ENCODE measurements at places on chromosomes 12 and 14.
A peak's percentile ranks its signal among the peaks of the same experiment; 100 is the strongest.

DNA sequence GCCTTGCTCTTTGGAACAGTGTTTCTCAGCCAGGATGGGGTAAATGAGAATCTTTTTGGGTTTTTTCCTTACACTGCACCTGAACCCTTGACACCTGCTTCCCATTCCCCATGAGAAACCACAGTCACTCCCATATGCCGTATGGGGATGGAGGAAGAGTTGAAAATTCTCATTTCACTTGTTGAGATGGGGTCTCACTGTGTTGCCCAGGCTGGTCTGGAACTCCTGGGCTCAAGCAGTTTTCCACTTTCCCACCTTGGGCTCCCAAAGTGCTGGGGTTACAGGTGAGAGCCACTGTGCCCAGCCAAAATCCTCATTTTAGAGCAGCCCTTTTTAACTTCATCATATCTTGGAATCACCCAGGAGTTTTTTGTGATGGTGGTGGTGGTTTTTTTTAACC lies 3.7 kb downstream of the MVK start:
- no peak for DNase-seq

- no peak for DNase-seq
These were observed 65.0 kb downstream of the NUMB start for GRCh38 chr14:73393375-73393774.

DNA sequence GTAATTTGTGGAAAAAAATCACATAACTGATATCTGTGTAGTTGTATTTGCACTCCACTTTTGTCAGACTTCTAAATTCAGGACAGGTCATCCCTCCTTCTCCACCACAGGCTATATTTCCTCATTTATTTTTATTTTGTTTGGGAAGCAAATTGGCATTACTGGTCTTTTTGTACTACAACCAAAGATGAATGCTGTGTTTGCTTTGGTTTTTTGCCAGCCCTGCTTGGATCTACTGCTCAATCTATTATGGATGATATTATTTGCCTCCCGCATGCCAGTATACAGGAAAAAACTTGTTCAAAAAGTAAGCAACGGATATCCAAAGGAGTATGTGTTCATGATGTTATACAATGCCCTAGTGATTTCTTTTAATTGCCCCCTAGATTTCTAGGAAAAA lies 948.8 kb downstream of the TRHDE start:
- DNase-seq = no peak

GRCh38 chr14:92922883-92923743 lies at the start of gene CHGA:
Gene CHGA, plus strand, starts transcription at chr14:92923150. Its CDS starts 210 bp downstream, at chr14:92923360.
- peak; percentile 42 for DNase-seq

- no peak for DNase-seq
These were observed 57.4 kb downstream of the ACSM4 start for GRCh38 chr12:7361265-7361664.

DNA sequence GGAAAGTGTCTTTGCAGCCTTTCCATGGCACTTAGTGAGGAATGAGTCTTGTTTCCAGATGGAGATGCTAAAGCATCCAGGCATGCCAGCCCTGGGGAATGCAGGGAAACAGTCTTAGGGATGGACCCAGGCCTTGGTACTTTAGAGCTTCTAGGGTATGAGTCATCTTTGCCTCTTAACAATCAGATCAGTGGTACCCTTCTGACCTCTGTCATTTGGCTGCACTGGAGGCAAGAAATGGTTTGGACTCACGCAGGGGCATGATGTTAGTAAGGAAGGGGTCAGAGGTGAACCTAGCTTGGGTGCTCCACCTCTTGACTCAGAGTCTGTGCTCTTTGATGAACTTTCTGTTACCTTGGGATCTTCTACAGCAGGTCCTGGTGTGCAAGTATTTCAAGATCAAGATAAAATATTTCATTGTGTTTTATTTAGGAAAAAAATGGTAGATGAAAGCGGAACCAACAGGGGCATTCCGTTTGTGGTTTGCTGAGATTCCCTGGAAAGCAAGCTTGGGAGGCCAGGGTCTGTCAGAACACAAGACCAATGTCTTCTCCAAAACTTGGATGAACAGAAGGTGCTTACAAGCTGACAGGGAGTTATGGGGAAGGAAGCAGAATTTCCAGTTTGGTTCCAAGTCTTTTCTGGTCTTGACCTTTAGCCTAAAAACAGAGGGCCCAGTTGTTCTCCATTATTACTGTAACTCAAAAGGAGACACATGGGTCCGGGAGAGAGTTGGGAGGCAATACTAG lies 216.2 kb downstream of the ZFP36L1 start:
- no peak for DNase-seq

GRCh38 chr12:974271-974862 lies 16.7 kb upstream of the ERC1 start:
- DNase-seq = no peak

GRCh38 chr12:102964872-102965271 lies 7.4 kb downstream of the ASCL1 start:
- no peak for DNase-seq

DNA sequence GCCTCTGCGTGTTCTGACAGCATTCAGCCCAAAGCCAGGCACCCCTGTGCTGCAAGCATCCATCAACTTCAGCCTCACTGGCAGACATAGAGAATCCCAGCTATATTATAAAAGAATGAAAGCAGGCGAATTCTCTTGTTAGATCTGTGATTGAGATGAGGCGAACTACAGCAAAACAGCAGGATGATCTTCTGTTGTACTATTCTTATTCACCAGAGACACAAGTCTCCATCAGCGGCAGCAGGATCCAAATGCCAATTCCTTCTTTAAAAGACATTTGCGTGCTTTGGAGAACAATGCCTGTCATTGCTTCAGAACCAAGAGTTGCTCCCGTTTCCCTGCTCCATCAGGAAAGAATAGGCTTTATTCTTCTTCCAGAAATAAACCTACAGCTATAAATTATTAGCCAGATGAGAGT lies 188.9 kb downstream of the SLC41A2 start:
- DNase-seq = no peak

DNA sequence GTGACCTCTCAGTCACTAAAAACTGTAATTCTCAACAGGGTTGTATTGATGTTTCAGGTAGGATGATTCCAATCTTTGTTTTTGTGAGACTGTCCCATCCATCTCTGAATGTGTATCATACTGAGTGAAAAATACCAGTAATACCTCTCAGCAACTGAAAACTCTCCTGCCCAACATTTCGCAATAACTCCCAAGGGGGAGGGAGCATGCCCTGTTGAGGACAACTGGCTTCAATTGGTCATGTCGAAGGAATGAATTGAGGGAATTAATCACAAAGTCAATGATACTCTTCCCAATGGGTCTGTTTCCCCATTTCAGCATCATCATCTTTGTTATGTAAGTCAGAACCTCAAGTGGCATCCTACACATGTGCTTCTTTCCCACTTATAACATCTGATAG lies 102.4 kb upstream of the E2F7 start:
- DNase-seq = no peak

DNA sequence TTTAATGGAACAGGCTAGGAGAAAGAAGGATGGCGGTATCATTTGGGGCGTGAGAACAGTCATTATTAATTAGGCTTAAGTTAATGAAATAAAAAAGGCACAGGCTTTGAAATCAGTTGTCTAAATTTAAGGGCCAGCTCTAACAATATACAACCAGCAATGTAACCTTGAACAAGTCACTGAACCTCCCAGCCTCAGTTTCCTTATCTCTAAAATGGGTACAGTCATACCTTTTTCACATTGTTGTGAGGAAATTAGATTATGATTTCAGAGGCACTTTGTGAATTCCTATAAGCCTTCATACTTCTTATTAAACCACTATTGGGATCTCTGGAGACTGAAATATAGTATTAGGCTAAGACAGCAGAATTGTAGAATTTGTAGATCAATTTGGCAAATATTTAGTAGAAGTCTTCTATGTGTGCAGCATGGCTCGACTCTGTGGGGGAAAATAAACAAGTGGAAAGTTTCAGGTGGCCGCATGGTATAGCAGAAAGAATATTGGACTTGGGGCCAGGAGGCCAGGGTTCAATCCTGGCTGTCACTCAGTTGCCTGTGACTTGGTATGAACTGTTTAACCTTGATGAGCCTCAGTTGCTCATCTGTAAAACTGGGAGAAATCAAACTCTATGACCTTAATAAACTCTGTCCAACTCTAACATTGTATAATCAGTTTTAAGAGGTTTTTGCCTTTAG lies 117.7 kb downstream of the ETV6 start:
- DNase-seq = no peak

- no peak for DNase-seq
These were observed 2.3 kb downstream of the HMGA2 start for GRCh38 chr12:65826353-65827171.

DNA sequence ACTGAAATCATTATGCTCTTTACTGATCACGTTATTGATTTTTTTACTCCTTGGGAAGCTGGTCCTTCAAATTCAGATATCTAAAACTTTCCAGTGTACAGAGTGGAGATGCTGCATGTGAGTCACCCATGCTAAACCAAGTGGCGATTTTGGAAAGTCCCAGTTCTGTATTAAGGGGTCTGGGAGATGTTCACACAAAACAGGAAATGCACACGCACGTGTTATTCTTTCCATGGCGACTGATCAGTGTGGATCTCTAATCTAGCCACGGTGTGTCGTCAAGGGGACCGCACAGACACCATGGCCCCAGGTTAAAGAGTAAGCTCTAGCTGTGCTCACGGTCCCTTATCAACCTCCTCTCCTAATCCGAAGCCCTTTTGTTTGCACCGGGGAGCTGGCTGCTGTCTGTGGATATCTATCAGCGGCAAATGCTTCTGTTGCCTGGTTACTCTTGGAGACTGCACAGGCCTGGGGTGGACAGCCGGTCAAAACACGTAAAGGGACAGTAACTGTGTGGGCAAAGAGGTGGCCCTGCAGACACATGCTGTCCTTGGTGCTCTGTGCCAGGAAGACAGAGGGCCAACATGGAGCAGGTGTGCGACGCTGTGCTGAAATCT lies 96.6 kb downstream of the RIMBP2 start:
- DNase-seq = no peak

GRCh38 chr14:92917956-92918355 lies 5.0 kb upstream of the CHGA start:
- no peak for DNase-seq

- DNase-seq = no peak
These were observed 10.7 kb downstream of the TUNAR start for GRCh38 chr14:95887351-95887750.

- DNase-seq = no peak
These were observed 201.1 kb downstream of the ITPR2 start for GRCh38 chr12:26631846-26632245.

DNA sequence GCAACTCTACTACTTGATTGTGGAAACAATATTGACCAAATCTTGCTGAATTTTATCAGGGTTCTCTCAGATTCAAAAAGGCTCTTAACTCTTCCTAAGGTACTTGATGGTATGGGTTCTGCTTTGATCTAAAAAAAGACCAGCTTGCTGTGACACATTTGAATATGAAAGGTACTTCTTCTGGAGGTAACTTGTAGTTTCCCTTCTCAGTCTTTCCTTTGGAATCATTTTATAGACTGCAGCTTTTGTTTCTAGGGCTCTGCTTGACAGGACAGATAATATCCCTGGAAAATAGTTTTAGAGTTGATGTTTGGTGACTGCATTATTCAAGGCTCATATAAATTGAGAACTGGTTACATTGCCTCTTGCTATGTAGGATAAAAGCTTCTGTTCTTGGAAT lies 251.9 kb downstream of the FUT8 start:
- DNase-seq = no peak

- DNase-seq = no peak
These were observed 409.1 kb downstream of the NPAS3 start for GRCh38 chr14:33347796-33348195.

Measured in activated CD4-positive, alpha-beta T cell treated with anti-CD3 and anti-CD28 coated beads, Interleukin-2, amount 50 U/mL, for 1 hour (primary cell).